ENCODE measurements at places on chromosomes 16 and 17.
A peak's percentile ranks its signal among the peaks of the same experiment; 100 is the strongest.

- no peak for DNase-seq
Measured at GRCh38 chr17:80453126-80453997, 23.0 kb downstream of the NPTX1 start.

- DNase-seq, result no peak
Measured at GRCh38 chr16:67260426-67261063, 11.8 kb downstream of the SLC9A5 start.

DNA sequence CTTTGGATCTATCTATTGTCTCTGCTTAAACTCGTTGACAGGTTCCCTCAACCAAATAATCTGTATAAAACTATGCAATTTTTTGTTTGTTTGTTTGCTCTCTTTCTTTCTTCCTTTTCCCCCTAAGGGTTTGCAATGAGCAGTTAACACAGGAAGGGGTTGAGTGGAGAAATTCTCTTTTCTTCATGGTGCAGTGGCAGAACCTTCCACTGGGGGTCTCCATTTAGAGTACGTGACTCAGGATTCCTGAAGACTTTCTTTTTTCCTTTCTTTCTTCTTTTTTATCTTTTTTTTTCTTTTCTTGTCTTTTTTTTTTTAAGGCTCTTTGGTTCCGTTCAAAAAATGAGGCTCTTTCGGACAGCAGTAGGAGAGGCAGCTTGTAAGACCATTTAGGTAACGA, 19.5 kb upstream of the RBFOX1 start:
- no peak for DNase-seq

GRCh38 chr16:2967721-2968161, 1.4 kb upstream of the PAQR4 start:
- no peak for DNase-seq

DNA sequence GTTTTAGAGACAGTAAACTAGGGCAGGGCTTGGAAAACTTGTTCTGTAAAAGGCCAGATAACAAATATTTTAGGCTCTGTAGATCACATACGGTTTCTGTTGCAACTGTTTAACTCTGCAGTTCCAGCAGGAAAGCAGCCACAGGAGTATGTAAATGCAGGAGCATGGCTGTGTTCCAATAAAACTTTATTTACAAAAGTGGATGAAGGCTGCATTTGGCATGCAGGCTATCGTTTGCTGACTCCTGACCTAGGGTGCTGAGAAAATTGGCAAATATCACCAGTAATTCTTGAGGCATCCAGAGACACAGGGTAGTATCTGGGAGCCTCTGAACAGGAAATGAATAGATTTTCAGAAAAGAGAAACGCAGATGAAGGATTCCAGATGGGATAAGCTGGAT, 274.0 kb downstream of the MAF start:
- no peak for DNase-seq

DNA sequence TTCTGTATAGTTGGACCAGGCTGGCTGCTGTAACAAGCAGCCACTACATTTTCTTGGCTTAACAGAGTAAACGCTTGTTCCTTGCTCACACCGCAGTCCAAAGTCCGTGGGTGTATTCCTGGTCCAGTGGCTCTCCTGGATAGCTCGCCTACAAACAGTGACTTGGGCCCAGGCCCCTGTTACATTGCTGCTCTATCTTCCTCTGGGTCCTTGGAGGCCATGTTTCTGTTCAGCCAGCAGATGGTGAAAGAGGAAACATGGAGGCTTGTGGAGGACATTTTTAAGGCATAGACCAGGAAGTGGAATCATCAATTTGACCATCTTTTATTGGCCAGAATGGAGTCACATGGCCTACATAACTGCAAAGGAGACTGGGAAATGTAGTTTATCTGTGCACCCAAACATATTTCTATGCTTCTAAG, 55.1 kb downstream of the ATP2C2 start:
- DNase-seq, result peak; percentile 80

GRCh38 chr16:89723279-89724250, 2.2 kb downstream of the ZNF276 start:
- no peak for DNase-seq

DNA sequence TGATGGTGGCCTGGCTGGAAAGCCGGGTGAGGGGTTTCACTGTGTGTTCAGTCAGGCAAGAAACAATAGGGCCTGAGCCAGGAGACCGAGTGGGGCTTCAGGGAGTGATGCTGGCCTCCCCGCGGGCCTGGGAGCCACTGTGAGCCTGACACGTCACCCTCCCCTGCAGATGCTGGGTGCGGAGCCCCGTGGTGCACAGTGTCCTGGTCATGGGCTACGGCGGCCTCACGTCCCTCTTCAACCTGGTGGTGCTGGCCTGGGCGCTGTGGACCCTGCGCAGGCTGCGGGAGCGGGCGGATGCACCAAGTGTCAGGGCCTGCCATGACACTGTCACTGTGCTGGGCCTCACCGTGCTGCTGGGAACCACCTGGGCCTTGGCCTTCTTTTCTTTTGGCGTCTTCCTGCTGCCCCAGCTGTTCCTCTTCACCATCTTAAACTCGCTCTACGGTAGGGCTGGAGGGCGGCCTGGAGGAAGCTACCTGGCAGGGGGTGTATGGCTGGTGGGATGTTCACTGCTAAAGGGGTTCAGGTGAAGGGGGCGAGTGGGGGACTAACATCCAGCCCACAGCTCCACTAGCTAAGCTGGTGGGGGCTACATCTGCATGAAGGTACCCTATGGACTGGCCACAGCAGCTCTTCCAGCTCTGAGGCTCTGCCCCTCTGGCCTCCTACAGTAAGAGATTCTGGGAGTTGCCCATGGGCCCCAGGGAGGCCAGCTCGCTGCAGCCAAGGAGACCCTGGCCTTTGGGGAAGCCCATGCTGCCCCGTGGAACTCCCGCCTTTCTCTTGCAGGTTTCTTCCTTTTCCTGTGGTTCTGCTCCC, 32.4 kb downstream of the ADGRG5 start:
- no peak for DNase-seq

All from HCT116 (cell line).